ENCODE measurements at places on chromosomes 2 and 18.

GRCh38 chr2:127063701-127064590 is 43.0 kb downstream of the BIN1 start:
- no peak for DNase-seq

GRCh38 chr2:119428488-119429224 is 3.0 kb upstream of the TMEM37 start:
- no peak for DNase-seq

DNA sequence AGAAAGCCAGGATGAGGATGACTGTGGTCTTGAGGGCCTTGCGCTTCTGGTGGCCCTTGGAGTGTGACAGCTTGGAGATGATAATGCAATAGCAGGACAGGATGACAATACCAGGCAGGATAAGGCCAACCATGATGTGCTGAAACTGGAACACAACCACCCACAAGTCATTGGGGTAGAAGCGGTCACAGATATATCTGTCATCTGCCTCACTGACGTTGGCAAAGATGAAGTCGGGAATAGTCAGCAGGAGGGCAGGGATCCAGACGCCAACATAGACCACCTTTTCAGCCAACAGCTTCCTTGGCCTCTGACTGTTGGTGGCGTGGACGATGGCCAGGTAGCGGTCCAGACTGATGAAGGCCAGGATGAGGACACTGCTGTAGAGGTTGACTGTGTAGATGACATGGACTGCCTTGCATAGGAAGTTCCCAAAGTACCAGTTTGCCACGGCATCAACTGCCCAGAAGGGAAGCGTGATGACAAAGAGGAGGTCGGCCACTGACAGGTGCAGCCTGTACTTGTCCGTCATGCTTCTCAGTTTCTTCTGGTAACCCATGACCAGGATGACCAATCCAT is 2.7 kb downstream of the CXCR4 start:
- no peak for DNase-seq

DNA sequence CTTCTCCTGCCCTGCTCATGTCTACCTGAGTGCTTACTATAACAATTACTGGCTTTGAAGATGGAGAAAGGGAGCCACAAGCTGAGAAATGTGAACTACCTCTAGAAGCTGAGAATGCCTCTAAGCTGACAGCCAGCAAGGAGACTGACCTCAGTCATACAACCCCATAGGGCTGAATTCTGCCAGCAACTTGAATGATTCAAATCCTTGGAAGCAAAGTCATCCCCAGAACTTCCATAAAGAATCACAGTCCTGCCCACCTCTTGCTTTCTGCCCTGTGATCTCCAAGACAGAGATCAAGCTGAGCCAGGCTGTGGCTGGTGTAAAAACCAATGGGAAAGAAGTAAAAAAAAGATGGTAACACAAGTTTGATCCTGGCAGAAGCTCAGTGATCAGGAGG is 288.2 kb upstream of the SPHKAP start:
- no peak for DNase-seq

- DNase-seq = peak; percentile 57
Measured at GRCh38 chr2:172285010-172285621, 142.3 kb upstream of the ITGA6 start.

DNA sequence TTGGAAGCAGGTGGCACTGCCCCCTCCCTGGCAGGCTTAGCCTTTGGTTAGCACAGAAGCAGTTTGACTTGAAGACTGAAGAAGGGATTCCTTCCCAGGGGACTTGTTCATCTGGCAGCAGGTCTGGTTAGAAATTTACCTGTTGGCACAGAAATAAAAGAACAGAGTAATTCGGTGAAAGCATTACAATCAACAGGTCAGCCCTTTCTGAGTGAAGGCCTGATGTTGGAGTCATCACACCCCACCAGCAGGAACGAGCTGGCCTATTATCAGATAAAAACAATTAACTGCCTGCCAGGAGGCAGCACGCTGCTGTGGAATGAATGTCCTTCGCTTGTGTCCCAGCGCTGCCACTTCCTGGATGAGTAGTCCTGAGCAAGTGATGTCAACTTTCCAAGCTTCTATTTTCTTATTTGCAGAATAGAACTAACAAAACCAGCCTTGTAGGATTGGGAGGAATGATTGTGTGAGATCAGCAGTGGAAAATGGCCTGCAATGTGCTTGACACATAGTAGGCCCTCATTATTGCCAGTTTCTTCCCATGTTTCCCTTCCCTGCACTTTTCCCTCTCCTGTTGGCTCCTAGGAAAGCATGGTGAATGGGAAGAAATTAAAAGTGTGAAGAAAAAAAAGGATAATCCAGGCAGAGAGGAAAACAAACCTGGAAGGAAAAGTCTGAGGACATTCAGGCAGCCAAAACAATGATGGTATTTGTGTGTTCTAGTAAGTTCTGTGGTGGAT is 29.0 kb downstream of the LGALSL start:
- no peak for DNase-seq

DNA sequence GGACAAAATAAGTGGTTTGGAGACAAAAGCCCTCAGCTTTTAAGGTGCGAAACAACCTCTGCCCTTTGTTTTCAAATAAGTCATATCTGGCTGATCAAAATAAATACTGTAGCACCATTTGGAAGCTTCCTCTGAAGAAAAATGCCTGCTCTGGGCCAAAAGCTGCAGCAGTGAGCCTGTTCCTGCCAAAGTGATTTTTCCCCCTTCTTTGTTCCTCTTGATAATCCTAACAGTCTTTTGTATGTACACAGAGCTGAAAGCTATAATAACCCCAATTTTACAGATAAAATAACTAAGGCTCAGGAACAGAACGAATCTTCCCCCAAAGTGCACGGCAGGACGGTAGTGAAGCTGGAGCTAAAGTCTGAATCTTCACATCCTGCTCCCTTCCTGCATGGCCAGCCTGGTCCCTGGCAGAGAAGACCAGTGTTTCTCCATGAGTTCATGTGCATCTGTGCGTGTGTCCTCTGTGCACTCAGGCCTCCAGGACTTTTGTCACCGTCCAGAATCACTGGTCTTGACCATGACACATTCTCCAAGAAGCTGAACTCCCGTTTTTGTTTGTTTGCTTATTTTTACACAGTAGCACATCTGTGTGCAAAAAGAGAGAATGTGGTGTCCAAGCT is 2114.1 kb upstream of the PIK3C3 start:
- DNase-seq = no peak

DNA sequence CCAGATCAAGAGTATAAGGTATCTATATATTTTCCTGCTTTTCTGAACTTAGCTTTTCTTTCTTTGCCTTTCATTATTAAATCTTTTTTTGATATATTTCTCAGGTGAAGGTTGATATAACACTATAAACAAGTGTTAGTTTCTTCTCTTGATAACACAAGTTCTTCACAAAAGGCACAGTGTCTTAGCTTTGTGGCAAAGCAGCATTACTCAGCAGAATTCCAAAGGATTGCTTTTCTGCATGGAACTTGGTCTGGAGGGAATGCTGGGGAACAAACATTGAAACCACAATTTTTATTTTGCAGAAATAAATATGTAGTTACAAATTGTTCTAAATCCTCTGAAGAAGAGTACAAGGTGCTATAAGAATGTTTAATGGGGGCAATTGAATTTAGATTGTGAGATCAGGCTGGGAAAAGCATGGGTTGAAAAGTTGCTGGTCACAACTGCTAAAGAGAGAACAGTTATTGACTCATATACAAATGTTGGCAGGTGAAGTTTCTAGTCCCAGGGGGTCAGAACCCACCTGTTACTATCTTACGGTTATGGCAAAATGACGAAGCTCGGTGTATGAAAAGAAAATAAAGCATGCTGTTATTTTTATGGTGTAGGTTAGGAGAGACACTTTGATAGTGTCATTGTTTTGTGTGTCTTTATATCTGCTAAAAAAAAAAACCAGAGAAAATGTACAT is 68.2 kb downstream of the UBR3 start:
- DNase-seq = peak; percentile 15

DNA sequence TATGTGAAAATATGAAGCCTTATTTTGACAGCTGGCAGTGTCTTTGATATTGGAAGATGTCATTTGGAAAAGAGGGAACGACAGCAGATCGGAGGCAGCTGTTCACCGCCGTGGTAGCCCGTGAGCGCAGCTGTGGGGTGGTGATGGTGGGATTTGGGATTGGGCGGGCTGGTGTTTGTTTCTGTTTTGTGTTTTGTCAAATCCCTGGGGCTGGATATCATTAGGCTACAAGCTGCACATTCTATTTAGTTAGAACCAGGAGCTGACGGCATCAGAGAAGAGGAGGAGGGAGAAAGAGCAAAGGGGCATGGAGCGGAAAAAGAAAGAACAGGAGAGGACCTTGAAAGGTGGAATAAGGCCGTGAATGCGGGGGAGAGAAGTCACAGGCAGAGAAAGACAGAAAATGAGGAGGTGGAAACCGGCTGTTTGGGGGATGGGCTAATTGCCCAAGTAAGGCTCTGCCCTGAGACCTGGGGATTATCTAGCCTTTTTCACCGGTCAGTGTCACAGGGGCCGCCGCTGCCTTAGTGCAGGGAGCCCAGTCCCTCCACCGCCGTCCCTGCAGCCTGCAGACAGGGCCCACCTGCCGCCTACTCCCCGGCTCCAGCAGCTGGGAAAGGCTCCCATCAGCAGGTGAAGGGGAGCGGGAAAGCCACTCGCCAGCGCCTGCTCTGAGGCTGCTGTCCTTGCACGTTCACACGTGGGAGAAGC is 88.0 kb downstream of the ZCCHC2 start:
- no peak for DNase-seq

GRCh38 chr2:118856330-118856977 is 9.0 kb upstream of the EN1 start:
- no peak for DNase-seq

DNA sequence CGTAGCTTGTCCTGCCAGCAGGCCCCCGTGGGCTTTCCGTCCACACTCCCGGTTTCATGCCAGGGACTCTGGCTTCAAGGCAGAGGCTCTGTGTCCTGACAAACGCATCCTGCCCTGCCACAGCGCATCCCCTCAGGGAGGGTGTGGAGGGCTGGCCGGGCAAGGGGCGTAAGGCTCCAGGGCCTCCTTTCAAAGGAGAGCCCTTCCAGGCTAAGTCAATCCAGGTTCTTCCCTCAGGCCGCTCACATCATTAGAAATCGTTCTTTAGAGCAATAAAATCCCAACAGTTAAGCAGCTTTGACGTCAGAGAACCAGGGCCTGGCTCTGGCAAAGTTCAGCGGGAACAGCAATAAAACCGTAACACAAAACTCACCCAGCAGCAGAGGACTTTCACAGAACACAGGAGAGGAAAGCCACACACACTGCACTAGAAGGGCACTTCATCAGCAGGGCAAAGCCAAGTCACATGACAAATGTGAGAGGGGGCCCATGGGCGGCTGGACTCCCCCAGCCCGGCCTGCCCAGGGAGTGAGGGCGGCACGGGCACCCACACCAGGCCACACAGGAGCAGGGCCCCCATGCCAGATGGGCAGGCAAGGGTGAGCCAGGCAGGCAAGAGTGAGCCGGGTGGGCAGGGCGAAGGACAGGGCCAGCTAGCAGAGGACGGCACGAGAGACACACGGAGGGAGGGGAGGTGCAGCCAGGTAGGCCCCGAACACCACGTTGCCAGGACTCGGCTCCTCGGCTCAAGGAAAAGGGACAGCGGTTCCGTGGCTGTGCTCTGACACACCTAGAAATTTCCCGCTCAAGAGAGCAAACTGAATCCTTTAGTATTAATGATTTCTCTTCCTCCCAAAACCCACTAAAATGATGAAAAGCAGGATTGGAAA is 52.0 kb downstream of the HDAC4 start:
- DNase-seq = no peak

DNA sequence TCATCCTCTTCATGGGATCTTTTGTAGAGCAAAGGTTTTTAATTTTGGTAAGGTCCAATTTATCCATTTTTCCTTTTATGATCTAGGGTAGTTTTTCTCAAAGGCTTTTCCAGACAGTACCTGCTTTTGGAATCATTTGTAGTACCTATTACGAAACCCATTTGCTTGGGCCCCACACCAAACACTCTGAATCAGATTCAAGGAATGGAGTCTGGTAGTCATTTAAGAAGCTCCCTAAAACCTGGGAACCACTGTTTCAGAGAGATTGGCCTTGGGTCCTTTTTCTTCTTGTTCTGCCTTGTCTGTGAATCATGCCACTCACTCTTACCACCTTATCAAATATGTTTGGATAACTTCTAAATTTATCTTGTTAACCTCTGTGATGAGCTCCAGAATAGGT is 40.3 kb downstream of the OSBPL6 start:
- no peak for DNase-seq

GRCh38 chr2:233768076-233768475 is 8.0 kb downstream of the UGT1A1 start:
- DNase-seq = no peak

DNA sequence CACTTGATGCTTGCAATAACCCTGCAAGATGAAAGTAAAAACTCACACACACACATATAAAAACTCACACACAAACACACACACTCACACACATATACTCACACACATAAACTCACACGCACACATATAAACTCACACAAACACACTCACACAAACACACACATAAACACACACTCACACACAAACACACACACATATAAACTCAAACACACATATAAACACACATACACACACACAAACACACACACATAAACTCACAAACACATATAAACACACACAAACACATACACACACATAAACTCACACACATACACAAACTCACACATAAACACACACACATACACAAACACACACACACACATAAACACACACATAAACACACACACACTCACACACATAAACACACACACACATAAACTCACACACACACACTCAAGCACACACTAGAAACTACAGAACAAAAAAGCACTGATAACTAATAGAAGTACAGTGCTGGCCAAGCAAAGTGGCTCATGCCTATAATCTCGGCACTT is 117.7 kb upstream of the TEKT4 start:
- DNase-seq = no peak

DNA sequence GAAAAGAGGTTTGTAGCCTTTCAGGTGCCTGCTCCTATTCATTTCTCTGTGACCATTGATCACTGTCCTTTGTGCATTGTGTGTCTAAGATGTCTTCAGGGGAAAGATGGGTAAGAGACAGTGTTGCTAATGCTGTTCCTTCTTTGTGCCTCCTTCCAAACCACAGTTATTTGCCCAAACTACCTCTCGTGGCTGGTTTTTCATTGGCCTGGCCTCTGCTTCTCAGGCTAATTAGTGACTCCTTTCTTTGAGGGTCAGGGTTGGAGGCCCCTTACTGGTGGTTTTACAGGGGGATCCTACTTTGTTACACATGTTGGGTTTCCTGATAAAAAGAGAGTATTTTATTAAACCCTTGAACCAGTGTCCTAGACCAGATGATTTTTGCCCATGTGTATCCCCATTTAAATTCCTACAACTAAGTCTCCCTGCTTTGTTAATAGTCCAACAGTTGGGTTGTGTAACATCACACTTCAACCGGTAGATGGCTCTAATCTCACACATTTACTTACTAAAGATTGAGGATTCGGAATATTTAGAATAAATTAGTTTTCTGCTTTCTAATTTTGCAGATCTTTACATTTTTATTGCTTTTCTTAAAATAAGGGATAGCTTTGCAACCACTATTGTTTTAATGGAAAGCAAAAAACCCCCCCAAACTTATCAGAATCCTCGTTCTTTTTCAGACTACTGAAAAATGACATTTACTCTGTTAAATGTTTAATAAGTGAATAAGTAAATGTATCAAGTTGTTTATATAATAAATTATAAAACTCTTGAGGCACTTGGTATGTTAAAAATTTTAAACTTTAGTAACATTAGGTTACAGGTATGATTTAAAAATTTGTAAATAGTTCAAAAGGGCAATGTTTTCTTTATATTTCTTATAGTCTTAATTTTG is 2.4 kb downstream of the MARS2 start:
- DNase-seq = peak; percentile 41

GRCh38 chr2:30949435-30949834 is 142.2 kb upstream of the CAPN13 start:
- DNase-seq = no peak
